ENCODE measurements at places on chromosomes 3 and 15. TPM values are rescaled to one million over a fixed set of nuclear protein-coding genes. Genes with fewer than 3 reads are reported as not detected.

DNA sequence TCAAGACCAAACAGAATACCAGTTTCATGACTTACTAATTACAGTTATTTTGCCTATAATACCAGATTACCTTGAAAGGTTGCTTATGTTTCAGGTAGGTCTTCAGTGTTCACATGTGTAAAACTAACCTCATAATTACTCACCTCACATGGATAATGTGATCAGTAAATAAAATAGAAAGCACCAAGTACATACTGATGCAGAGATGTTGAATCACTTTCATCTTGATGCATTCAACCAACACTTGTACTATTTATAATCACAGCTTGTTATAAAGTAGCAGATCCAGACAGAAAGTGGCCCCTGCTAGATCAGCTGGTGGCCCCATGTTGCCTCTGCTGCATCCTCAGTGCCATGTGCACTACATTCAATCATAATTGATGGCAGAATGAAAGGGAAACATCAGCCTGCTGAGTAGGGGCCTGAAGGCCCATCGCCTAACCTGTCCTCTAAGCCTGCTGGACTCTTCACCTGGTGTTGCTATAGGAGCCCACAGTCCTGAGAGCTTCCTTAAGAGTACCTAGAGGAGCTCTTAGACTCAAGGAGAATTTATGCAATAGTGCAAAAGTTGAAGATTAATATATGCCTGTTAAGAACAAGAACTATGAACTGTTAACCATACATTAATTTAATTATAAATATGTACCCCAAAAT, 154.3 kb downstream of the PLCL2 start:
- no peak for DNase-seq

- no peak for DNase-seq
These were observed 43.8 kb upstream of the ARHGEF3 start for GRCh38 chr3:56845505-56845904.

DNA sequence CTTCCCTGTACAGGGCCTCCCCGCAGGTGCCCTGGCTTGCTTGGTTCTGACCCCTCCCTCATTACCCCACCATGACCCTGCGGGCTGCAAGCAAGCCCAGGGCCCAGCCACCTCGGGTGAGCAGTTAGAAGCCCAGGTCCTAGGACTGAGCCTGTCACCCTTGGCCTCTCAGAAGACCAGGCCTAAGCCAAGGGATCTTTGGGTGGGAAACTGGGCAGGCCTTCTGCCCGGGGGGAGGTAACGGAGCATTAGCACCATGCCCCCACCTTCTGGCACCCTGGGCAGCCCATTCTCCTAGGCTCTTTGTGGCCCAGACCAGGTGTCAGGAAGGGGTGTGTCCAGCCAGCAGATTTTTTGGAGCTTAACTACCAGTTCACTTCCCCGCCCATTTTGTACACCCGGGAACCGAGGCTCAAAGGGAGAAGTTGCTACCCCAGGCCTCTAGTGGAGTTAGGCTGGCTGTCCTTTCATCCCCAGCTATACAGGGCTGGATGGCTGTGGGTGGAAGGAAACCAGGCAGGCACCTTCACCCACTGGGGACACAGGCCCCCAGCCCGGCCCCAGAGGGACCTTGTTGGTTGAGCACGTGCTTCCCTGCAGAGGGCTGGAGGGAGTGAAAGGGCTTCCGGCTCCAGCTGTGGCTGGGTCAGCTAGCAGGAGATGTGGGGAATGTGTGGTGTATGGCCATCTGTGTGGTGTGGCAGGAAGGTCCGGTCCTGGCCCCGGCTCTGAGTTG, 1.4 kb downstream of the CSK start:
- DNase-seq, result peak; percentile 57

GRCh38 chr3:14175383-14176037, 2.9 kb downstream of the XPC start:
- DNase-seq, result no peak

GRCh38 chr3:102400766-102401165, 34.0 kb upstream of the ZPLD1 start:
- no peak for DNase-seq

The PRKCD gene
- 15.3 TPM for total RNA-seq

The PYGO1 gene
- total RNA-seq, result 6.0 TPM

The GOLGA8O gene
- total RNA-seq, result 1.5 TPM

The DAPK2 gene
- 48.2 TPM for total RNA-seq
